ENCODE measurements at places on chromosomes 16 and 17. TPM values are rescaled to one million over a fixed set of nuclear protein-coding genes. Genes with fewer than 3 reads are reported as not detected.
A peak's percentile ranks its signal among the peaks of the same experiment; 100 is the strongest.

Gene CDC42EP4
- total RNA-seq: 62.8 TPM

Gene HS3ST3B1
- 1.6 TPM for total RNA-seq

DNA sequence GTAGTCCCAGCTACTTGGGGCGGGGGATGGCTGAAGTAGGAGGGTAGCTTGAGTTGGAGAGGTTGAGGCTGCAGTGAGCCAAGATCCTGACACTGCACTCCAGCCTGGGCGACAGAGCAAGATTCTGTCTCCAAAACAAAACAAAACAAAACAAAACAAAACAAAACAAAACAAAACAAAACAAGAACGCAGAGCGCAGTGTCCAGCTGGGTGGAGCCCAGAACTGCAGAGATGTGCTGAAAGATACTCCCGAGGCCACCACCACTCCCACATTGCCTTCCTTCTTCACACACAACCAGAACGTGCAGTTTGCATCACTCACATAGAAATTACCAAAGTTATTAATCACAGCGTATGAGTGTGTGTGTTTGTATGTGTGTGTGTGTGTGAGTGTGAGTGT, 222.9 kb upstream of the ASIC2 start:
- DNase-seq: no peak

DNA sequence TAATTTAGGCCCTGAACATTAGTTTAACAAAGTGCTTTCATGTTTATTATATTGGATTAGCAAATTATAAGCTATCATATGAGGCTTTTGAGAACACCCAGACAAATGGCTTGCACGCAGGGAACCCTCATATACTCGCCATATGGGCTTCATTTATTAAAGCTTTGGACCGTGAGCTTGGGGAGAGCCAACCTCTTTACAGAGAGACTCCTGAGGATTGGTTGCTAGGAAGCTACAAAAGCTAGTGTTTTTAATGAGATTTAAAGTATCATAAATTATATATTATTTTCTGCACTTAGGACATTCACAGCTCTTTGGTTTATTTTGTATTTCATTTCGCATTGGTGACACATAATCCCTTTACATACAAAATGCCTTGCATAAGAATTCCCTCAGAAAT, 193.8 kb upstream of the TOX3 start:
- no peak for DNase-seq

- no peak for DNase-seq
Measured at GRCh38 chr16:2204416-2205103, 694 bp upstream of the MLST8 start.

DNA sequence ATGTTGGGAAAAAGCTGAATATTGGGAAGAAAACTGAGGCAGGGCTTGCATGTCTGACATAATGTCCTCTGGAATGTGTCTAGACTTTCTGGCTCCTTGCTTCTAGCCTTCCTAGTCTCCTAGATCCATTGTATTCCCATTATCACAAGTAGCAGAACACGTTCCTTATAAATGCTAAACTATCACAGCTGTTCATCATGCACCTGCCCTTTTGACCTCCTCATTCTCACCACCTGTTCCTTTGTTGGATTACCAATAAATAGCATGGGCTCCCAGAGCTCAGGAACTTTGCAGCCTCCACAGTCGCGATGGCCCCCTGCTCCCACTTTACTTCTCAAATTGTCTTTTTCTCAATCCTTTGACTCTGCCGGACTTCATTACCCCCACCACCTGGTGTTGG, 49.7 kb downstream of the ACSM1 start:
- DNase-seq: no peak

DNA sequence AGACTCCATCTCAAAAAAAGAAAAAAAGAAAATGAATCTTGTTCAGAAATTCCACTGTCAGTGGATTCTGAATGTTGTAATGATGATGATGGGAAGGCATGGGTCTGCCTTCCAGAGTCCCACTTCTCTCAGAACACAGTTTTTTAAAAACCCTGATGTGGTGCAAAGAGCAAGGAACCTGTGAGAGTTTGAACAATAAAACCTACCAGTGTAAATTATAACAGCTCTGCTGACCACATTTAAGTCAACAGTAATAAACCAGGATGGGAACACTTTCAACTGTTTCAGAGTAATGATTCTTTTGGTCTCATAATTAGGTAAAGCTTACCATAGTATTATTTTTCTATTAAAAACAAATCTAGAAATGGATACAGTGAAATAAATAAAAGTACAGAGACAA, 99.0 kb downstream of the MYO1D start:
- DNase-seq: no peak

DNA sequence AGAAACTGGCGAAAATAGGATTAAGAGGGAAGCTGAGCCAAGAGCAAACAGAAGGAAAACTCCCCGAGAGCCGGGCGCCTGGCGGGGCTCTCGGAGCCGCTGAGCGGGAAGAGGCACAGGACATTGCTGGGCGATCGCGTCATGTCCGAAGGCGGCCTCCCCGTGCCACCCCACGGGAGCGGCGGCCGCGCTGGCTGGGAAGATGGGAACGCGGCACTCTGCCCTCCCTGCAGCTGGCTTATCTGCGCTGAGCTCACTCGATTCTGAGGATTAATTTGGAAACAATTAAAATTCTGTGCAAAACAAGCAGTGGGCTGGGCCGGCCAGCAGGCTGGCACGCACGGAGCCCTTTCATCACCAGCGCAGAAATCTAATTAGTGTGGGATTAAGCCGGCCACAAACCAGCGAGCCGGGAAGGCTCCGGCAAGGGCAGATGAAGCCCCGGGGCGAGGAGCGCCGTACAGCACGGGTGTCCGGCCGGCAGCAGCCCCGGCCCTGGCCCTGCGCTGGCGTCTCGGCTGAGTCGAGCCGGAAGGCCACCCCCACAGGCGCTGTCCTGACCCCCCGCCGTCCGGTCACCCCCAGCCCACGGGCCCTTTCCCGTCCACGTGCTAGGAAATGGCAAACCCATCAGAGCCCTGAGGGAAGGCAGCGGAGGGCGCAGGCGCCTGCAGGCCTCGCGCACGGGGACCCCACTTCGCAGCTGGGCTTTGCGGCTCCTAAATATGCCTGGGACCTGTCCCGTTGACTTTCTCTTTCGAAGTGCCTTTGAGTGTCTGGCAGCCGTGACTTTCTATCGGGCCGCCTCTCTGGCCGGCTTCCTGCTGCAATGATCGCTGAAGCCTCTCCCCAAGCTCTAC, 37.9 kb downstream of the SOX8 start:
- DNase-seq: peak; percentile 86

DNA sequence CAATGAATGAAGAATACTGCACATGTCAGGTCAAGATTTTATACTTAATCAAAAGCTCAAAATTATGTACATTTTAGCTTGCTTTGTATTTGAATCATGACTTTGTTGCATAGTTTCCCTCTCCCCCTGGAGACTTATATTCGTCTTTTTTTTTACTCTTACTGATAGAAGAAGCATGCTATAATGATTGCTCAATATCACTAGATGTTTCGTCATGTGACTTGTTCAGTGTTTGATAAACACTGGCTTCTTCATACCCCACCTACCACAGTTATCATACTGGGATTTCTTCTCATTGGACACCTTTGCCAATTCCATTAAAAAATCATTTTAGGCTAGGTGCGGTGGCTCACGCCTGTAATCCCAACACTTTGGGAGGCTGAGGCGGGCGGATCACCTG, 148.7 kb downstream of the FTO start:
- DNase-seq: no peak
